ENCODE measurements at places on chromosomes 5 and 9.

- no peak for DNase-seq
Observed at GRCh38 chr5:61162832-61163567, 732 bp upstream of the SMIM15 start.

GRCh38 chr9:126470241-126470993 lies 143.3 kb upstream of the LMX1B start:
- peak; percentile 68 for DNase-seq

DNA sequence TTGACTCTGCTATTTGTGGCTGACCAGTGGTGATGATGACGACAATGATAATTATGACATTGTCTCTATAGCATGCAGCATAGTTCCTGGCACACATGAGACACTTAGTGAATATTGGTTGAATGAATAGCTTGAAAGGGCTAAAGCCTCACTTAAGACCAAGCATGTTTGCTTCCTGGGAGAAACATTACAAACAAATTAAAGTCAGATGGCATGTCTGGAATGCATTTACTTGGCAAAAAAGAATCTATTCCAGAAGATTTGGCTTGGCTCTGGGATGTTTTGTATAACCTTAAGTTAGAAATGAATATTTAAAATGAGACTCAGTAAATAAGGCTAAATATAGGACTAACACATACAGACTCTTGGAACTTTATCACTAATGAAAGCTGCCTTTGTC lies 21.6 kb downstream of the GAS1 start:
- no peak for DNase-seq

- DNase-seq: no peak
Observed at GRCh38 chr9:93244101-93244500, 60.2 kb downstream of the WNK2 start.

GRCh38 chr5:88672644-88673252 lies 210.2 kb downstream of the MEF2C start:
- DNase-seq: no peak

- no peak for DNase-seq
Observed at GRCh38 chr5:34007201-34007620, 639 bp downstream of the AMACR start.

- no peak for DNase-seq
Observed at GRCh38 chr5:149423049-149423793, 44.1 kb upstream of the IL17B start.

DNA sequence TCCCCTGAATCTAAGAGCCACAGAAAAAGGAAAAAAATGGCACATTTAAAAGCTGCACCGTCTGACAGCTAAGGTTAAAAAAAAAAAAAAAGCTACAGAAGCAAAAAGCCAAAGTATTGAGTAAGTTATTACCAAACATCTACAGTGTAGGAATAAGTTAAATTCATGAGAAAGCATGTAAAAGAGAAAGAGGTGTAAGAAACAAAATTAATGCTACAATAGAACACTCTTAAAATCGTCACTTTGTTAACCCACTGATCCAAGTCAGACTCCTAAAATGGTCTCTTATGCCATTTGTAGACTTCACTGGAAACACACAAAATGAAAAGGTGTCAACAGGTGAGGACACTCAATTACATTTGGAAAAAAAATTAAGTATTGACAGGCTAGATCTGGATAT lies 120.2 kb downstream of the SSBP2 start:
- DNase-seq: no peak

- no peak for DNase-seq
Observed at GRCh38 chr9:115261656-115262081, 143.7 kb upstream of the TNC start.

DNA sequence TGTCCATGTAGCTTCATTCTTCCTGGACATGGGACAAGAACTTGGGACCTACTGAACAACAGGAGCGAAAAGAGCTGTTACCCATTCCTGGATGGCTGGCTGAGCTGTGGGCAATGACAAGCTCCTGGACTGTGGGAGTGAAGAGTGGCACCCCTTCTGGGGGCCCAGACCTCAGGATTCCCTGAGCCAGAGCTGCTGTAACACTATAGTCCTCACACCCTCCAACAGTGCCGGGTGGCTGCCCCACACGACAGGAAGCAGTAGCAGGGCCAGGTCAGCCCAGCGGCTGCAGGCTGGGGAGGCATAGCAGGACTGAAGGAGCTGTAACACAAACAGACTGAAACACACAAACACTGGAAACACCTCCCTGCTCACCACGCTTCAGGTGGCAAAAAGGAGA lies 169.7 kb upstream of the IRX2 start:
- no peak for DNase-seq

- no peak for DNase-seq
Observed at GRCh38 chr9:123481209-123481865, 125.3 kb downstream of the CRB2 start.

DNA sequence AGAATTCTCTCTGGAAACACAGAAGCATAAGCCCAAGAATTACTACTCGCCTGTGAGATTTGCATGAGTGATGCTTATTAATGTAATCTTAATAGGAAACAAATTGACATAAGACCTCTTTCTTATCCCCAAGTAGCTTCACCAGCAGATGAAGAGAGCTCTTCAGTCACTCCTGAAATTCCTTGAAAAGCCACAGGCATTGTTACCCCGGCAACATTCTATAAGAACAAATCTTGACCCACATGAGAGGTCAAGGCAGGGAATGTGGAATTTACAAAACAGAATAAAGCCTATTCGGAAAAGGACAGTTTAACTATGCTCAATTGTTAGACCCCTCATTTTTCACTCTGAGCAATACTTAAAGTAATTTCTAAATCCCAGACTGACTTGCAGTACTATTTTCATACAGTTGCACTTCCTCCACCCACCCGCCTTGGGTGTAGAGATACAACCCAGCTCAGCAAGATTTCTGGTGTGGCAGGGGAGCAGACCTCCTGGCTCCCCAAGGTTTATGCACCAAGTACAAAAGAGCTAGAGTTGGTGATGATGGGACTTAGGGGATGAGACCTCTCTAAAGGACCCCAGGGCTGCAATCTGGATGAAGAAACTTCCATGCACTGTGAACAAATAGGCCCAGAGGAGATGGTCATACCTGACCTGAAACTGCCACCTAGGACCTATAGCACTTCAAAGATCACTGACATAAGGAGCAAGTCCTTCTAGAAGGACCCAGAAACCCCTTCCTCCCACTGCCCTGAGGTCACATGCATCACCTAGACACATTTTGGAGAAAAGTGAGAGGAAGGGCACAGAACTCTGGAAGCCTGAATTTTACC lies 242.1 kb downstream of the ZNF608 start:
- DNase-seq: no peak

DNA sequence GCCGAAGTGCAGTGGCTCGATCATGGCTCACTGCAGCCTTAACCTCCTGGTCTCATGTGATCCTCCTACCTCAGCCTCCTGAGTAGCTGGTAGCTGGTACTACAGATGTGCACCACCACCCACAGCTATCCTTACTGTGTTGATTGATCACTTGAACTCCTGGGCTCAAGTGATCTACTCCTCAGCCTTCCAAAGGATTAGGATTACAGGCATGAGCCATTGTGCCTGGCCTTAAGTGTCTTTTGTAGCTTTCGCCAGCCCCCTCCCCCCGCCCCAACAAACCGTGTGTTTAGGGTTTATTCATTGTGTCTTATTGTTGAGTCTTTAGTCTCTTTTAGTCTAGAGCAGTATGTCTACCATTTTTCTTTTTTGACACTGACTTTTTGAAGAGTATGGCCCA lies 33.1 kb downstream of the SPIN1 start:
- no peak for DNase-seq

- peak; percentile 95 for DNase-seq
Observed at GRCh38 chr5:181260720-181261319, at the start of gene TRIM52. Gene TRIM52 (minus strand): TSS chr5:181261143. CDS start chr5:181260813, 330 bp downstream.

- DNase-seq: no peak
Observed at GRCh38 chr5:33400675-33401074, 40.1 kb upstream of the TARS1 start.

GRCh38 chr9:89812556-89813181 lies 207.9 kb downstream of the GADD45G start:
- no peak for DNase-seq

- DNase-seq: peak; percentile 67
Observed at GRCh38 chr9:129334105-129334935, 156.3 kb upstream of the IER5L start.

- no peak for DNase-seq
Observed at GRCh38 chr9:105178076-105178475, 66.4 kb upstream of the SLC44A1 start.

DNA sequence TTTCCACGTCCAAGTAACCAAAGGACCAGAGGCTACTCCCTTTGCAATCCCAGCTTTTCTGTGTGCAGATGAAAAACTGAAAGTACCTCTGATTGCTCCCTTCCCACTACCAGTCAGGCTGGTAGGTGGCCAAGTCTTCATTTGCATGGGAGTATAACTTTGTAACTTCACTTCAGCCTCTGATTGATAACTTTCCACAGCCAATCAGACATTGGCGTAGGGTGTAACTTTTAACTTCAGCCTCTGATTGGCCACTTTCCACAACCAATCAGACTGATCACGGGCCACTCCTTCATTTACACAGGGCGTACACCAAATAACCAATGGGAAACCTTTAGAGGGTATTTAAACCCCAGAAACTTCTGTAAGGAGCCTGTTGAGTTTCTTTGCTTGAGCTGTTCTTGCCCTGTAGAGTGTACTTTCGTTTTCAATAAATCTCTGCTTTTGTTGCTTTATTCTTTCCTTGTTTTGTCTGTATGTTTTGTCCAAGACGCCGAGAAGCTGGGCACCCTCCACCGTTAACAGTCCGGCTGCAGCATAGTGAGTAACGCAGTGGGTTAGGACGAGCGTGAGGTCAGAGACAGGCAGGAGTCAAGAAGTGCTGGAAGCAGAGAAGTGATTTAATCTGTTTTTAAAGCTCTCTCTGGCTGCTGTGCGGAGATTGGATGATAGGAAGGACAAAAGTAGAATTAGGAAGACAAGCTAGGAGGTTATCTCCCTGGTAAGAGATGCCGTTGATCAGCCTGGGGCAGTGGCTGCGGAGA lies 3.5 kb upstream of the EXOSC2 start:
- DNase-seq: no peak

- no peak for DNase-seq
Observed at GRCh38 chr9:132631280-132631679, 38.5 kb downstream of the DDX31 start.

GRCh38 chr5:171701100-171701541 lies 84.5 kb upstream of the SMIM23 start:
- DNase-seq: no peak

DNA sequence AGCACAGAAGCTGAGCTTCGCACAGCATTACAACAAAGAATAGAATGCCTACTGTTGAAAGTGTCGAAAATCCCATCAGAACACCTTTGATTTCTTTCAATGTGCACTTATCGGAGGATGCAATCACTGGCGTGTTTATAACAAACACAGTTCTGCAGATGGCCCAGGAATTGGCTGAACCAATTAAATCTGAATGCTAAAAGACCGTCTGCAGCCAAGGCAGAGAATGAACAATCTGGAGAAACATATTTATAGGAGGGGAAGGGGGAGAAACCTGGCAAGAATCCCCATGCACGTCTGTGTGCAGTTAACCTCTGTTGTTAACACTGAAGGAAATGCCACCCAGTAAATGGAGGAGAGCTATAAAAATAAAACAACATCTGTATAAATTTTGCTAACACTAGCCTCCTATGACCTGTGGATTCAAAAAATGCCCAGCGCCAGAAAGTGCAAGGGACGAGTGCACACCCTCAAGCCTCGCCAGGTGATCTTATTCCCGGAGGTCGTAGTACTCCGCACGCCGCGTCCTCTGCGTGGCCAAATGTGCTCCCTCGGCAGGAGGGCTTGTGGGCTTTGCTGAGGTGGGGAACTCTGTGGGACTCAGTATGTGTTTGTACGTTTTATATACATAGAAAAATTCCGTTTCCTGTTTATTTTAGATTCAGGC lies 56.8 kb downstream of the PTCH1 start:
- no peak for DNase-seq

GRCh38 chr5:73199671-73200070 lies 26.7 kb downstream of the TMEM174 start:
- DNase-seq: no peak

- no peak for DNase-seq
Observed at GRCh38 chr9:119091074-119091473, 278.2 kb downstream of the BRINP1 start.

GRCh38 chr9:20987521-20987920 lies 43.9 kb downstream of the HACD4 start:
- DNase-seq: no peak

- DNase-seq: no peak
Observed at GRCh38 chr5:157451806-157452205, 8.2 kb upstream of the NIPAL4 start.

GRCh38 chr5:8241076-8241475 lies 372.1 kb downstream of the MTRR start:
- no peak for DNase-seq

DNA sequence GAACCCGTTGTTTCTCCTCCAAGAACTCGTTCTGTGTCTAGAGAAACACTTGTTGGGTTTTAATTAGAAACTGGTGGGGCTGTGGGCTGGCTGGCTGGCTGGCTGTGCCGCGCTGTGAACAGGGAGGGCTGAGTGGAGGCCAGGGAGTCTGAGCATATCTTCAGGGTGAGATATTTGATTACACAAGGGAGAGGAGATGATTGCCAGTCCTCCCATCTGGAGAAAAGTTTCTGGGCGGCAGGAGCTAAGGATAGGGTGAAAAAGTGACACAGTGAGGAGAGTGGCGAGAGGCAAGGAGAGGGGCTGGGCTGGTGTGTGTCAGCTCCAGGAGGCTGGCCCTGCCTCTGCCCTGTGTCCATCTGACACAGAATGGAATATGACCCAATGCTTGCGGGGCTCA lies 63.0 kb downstream of the GDNF start:
- DNase-seq: no peak

GRCh38 chr9:114938687-114939575 lies 8.5 kb upstream of the TNFSF8 start:
- DNase-seq: no peak

DNA sequence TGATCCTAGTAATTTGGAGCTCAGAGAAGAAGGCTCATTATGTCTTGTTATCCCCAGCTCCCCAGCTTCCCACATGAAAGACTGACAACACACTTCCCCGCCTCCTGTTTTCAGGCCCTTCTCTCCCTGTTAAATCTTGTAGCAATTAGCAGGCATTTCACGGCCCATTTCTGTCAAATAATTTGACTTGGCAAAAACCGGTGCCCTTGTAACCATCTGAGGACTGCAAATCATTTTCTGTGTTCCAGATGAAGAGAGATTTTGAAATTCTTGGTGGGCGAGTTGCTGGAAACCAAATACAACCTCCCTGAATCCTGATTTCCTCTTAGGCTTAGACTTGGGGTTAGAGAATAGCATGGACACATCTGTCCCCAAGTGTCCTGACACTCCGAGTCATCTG lies 109.7 kb downstream of the MSX2 start:
- no peak for DNase-seq

DNA sequence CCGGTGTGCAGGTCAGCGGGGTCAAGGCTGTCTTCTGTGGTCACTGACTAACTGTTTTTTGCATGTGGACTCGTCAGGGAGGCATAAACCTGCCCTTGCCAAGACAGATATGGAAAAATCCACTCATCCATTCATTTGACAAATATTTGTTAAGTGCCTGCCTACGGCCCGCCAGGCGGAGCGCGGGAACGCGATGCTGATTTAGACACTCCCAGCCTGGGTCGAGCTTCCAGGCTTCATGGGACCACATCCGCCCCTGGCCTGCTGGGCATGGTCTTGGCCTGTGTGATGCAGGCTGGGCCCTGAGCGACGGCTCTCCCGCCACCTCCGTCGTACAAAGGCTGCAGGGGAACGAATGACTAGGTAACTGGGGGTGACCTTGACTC lies 18.1 kb downstream of the MYMK start:
- no peak for DNase-seq
